Activated T-cell treated with anti-CD3 and anti-CD28 coated beads, Interleukin-2, amount 50 U/mL, for 72 hours (primary cell): ENCODE measurements at places on chromosomes 2 and 18. TPM values are rescaled to one million over a fixed set of nuclear protein-coding genes. Genes with fewer than 3 reads are reported as not detected.

The PPP1R1C gene
- not detected for total RNA-seq

The TCF23 gene
- not detected for total RNA-seq

DNA sequence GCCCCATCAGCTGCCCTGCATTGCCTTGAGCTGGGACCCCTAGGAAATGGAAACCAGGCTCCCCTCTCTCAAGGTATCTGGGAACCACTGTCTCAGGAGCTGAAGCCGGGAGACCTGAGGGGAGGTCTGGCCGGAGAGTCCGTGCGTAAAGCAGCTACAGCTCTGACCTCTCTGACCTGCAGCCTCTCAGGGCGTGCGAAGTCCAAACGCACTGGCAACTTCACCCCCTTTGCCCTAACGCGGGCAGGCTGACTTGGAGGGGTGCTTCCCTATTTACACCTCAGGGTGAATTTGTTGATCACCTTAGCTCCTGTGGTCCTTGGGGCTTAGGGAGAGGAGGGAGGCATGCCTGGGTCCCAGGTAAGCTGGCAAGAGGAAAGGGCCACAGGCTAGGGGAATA is 17.5 kb downstream of the SIGLEC15 start:
- H3K27me3 ChIP-seq: peaks cover 20% of the 10 kb centered on the region
- no peak overlapping the region for H3K4me3 ChIP-seq
- H3K27ac ChIP-seq: no peak overlapping the region
- peaks cover 5% of the 10 kb centered on the region for H3K4me1 ChIP-seq
- DNase-seq: no peak

DNA sequence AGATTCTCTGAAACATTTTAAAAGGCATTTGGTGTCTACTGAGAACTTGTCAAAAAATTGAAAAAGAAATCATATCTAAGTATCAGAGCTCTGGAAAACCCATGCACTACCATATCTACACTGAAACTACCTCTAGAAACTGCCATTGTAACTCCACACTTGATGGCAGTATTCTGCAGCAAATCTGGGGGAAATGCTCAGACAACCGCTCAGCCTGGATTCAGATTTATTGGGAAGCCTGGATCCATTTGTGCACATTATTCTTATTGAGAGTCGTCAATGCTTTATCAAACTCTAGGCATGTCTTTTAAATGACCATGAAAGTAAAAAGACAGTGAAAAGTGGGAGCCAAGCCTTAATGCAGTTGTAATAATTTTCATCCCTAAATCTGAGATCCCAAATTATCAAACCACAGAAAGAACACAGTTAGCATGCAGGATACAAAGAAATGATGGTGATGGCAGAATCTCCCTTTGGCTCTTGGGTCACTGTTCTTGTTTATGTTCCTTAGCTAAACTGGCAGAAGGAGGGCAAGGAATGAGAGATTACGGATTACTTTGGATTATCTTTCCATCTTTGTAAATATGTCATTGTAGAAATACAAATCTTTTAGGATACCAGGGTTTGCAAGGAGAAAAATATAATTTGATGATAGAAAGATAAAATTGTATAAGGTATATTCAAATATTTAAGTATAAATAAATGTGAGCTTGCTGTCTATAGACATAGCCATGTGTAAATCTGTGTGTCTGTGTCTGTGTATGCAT is 512.1 kb upstream of the SYT4 start:
- no peak for DNase-seq
- H3K4me1 ChIP-seq: no peaks in the 10 kb centered on the region
- H3K36me3 ChIP-seq: no peaks in the 10 kb centered on the region
- no peaks in the 10 kb centered on the region for H3K27me3 ChIP-seq
- H3K27ac ChIP-seq: no peak overlapping the region

GRCh38 chr2:208062113-208062512 is 36.8 kb upstream of the PLEKHM3 start:
- peak; percentile 3 for DNase-seq
- H3K27me3 ChIP-seq: peaks cover 7% of the 10 kb centered on the region
- H3K4me3 ChIP-seq: no peak overlapping the region
- H3K36me3 ChIP-seq: no peaks in the 10 kb centered on the region
- no peak overlapping the region for H3K27ac ChIP-seq

- no peak overlapping the region for H3K4me3 ChIP-seq
- peaks cover 55% of the 10 kb centered on the region for H3K27me3 ChIP-seq
- DNase-seq: peak; percentile 68
- no peaks in the 10 kb centered on the region for H3K36me3 ChIP-seq
- peaks cover 48% of the 10 kb centered on the region for H3K4me1 ChIP-seq
- H3K27ac ChIP-seq: no peak overlapping the region
Measured at GRCh38 chr2:218876562-218877219, 4.0 kb upstream of the WNT10A start.

GRCh38 chr2:132873738-132874137 is 203.7 kb upstream of the LYPD1 start:
- no peaks in the 10 kb centered on the region for H3K27me3 ChIP-seq
- no peak for DNase-seq
- no peak overlapping the region for H3K27ac ChIP-seq
- no peaks in the 10 kb centered on the region for H3K4me1 ChIP-seq
- no peak overlapping the region for H3K4me3 ChIP-seq
- no peaks in the 10 kb centered on the region for H3K36me3 ChIP-seq

GRCh38 chr2:151344906-151345305 is 12.5 kb upstream of the TNFAIP6 start:
- H3K27me3 ChIP-seq: peaks cover 8% of the 10 kb centered on the region
- H3K27ac ChIP-seq: no peak overlapping the region
- peaks cover 1% of the 10 kb centered on the region for H3K36me3 ChIP-seq
- no peak overlapping the region for H3K4me3 ChIP-seq

The BUB1 gene
- 80.8 TPM for total RNA-seq

GRCh38 chr2:172855588-172855987 is 119.9 kb downstream of the RAPGEF4 start:
- no peak overlapping the region for H3K4me3 ChIP-seq
- peaks cover 4% of the 10 kb centered on the region for H3K4me1 ChIP-seq
- no peak for DNase-seq
- H3K36me3 ChIP-seq: peaks cover 2% of the 10 kb centered on the region

- peak overlapping the region; percentile 94 for H3K4me3 ChIP-seq
- peak overlapping the region; percentile 83 for H3K27ac ChIP-seq
- H3K36me3 ChIP-seq: peaks cover 7% of the 10 kb centered on the region
Measured at GRCh38 chr18:36128530-36128870, 640 bp downstream of the SLC39A6 start.
